M059J (cell line): ENCODE measurements at places on chromosomes 1 and 21. TPM values are rescaled to one million over a fixed set of nuclear protein-coding genes. Genes with fewer than 3 reads are reported as not detected.

The VPS13D gene
- total RNA-seq: 14.2 and 22.7 TPM in 2 replicates

The SHE gene
- total RNA-seq: not detected in 2 replicates

The OR2L5 gene
- total RNA-seq: not detected in 2 replicates

The BEST4 gene
- total RNA-seq: 0.05 and 0.57 TPM in 2 replicates

The CGN gene
- total RNA-seq: 0.52 and 1.5 TPM in 2 replicates

The MEX3A gene
- total RNA-seq: 2.5 and 3.2 TPM in 2 replicates

The CHI3L2 gene
- 0.15 and 0.37 TPM in 2 replicates for total RNA-seq

The OR2T35 gene
- not detected in 2 replicates for total RNA-seq

The CD244 gene
- total RNA-seq: not detected in 2 replicates

The DEGS1 gene
- total RNA-seq: 163 and 182 TPM in 2 replicates

The TRIM45 gene
- 1.5 and 4.2 TPM in 2 replicates for total RNA-seq

The ADGRB2 gene
- 8.3 and 16.7 TPM in 2 replicates for total RNA-seq

The NUCKS1 gene
- total RNA-seq: 193 and 268 TPM in 2 replicates

The TFF3 gene
- total RNA-seq: 0.52 TPM in 1 of 2 replicates, not detected in the other

The GPR137B gene
- total RNA-seq: 10.2 and 14.2 TPM in 2 replicates

The DVL1 gene
- total RNA-seq: 22.4 and 34.5 TPM in 2 replicates

The RXFP4 gene
- total RNA-seq: not detected in 2 replicates

The PRRX1 gene
- total RNA-seq: 21.6 and 22.3 TPM in 2 replicates

The RCSD1 gene
- total RNA-seq: 0.15 and 0.81 TPM in 2 replicates

The LAMTOR5 gene
- total RNA-seq: 96.8 and 157 TPM in 2 replicates

The CD58 gene
- total RNA-seq: 73.2 and 87.1 TPM in 2 replicates

The COL24A1 gene
- total RNA-seq: 0.69 and 2.2 TPM in 2 replicates

The ELF3 gene
- 0.15 and 2.3 TPM in 2 replicates for total RNA-seq

The SERTAD4 gene
- 1.8 and 4.2 TPM in 2 replicates for total RNA-seq

The SPOCD1 gene
- total RNA-seq: 33.0 and 52.0 TPM in 2 replicates
